ENCODE measurements at places on chromosomes 12 and 14.

DNA sequence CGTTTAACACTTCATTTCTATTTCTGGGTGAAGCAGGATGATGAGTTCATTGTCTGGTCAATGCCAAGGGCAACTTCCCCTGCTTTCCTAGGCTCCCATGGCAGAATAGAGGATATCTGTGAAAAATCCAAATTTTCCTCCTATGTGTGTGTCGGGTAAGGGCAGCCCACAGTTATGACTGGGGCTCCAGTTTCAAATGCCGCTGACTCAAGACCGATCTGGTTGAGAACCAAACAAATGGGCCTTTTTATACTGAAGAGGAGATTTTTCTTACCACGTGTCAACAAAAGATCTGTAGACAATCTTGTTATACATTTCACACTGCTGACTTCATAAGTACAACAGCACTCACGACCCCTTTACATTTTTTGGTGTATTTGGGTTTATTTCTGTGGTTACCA, 120.8 kb downstream of the CHST11 start:
- no peak for DNase-seq

DNA sequence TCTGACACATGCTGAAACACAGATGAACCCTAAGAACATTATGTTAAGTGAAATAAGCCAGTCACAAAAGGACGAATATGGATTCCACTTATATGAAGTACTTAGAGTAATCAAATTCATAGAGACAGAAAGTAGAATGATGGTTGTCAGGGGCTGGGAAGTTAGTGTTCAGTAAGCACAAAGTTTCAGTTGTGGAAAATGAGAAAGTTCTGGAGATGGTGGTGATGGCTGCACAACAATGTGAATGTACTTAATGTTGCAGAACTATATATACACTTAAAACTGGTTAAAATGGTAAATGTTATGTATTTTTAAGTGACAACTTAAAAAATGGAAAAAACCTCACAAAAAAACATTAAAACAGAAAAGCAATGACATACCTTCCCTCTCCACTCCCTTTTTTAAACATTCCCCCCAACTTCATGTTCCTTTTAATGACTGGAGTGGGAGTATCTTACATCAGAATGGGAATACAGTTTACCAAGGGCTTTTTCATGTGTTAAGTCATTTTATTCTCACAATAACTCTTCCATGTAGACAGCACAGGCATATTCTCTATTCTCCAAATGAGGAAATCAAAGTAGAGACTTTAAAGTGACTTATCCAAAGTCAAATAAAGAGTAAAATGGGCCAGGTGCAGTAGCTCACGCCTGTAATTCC, 24.0 kb downstream of the BTBD7 start:
- no peak for DNase-seq

- DNase-seq, result no peak
These were observed 48.5 kb upstream of the ARHGAP5 start for GRCh38 chr14:32028599-32028998.

DNA sequence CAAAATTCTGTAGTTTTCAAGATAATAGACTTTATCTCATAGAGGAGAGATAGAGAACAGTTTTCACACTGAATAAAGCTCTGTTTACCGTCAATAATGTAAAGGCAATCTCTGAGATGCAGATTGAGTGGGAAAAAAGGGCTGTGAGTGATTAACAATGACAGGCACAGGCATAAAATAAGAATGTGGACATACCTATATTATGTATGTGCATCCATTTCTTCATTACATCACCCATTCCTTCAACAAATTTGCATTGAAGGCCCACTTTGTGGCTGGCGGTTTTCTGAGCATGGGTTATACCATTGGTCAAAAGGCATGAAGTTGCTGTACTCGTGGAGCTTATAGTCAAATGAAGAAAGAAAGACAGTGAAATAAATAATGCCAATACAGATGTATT, 1431.0 kb downstream of the AACS start:
- no peak for DNase-seq

DNA sequence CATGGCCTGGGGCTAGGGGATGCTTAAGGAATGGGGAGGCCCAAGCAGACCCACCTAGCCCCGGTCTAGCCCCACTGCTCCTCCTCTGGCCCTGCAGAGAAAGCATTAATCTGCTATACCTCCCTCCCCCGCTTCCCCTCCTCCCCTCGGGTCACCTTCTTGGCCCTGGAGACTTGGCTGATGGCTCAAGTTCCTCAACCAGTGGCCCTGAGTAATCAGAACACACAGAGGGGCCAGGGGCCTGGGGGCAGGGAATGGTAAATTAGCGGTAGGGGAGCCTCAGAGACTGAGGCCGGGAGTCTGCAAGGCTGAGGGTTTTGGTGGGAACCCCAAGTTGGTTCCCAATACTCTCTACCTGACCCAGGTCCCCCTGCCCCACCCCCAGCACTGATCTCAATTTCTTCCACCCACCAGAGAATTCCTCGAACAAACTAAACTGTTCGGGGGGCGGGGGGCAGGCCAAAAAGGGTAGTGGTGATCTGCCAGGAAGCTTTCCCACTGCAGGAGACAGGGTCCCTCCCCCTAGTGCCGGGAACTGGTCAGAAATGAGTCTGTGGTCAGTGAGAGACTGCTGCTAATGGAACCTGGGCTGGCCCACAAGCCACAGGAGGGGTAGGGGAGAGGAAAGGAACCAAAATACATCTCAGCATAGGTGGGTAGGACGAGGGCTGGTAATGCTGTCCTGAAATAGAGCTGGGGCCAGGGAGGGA, 12.8 kb upstream of the SMARCD1 start:
- DNase-seq, result no peak

DNA sequence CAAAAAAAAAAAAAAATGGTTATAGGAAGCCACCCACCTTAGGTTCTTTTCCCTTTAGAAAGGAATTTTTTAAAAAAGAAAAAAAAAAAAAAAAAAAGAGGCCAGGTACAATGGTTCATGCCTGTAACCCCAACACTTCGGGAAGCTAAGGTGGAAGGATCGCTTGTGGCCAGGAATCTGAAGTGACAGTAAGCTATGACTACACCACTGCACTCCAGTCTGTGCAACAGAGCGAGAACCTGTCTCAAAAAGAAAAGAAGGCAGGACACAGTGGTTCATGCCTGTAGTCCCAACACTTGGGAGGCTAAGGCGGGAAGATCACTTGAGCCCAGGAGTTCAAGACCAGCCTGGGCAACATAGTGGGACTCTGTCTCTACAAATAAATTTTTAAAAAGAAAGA, 36.0 kb downstream of the SPTLC2 start:
- no peak for DNase-seq

- no peak for DNase-seq
These were observed 45.0 kb downstream of the FAM186A start for GRCh38 chr12:50351120-50352043.

GRCh38 chr12:52181746-52182145, 10.1 kb downstream of the KRT80 start:
- no peak for DNase-seq

GRCh38 chr12:11171969-11172675, 1.1 kb downstream of the SMIM10L1 start:
- DNase-seq, result no peak

- DNase-seq, result no peak
These were observed 24.9 kb upstream of the FZD10 start for GRCh38 chr12:130137040-130138018.

DNA sequence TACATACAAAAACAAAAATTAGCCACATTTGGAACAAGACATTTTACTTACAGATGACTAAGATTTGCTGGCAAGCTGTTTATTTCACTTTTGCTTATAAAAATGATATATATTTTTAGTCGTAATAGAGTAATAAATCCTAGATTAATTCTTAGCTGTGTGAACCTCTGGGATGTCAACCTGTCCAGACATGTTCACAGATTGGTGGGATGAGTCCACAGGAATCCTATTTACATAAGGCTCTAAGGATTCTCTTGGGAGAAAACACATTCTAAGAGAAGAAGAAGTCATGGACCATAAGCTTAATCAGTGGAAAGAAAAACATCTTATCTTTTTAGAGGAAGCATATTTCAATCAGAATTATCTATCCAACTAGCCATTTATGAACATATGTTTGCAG, 797.4 kb downstream of the C12orf50 start:
- DNase-seq, result no peak

All from HS-27A (cell line).